ENCODE measurements at places on chromosomes 1 and 21. TPM values are rescaled to one million over a fixed set of nuclear protein-coding genes. Genes with fewer than 3 reads are reported as not detected.

The DISC1 gene
- 10.1 TPM for total RNA-seq

The RORC gene
- total RNA-seq: 0.39 TPM

The NEK2 gene
- 15.0 TPM for total RNA-seq

The STK40 gene
- 9.6 TPM for total RNA-seq

The TLR5 gene
- 1.2 TPM for total RNA-seq

The SEC16B gene
- 6.0 TPM for total RNA-seq

The COX20 gene
- total RNA-seq: 39.9 TPM

The SPRR2E gene
- total RNA-seq: not detected

The NTNG1 gene
- total RNA-seq: 2.7 TPM

The CHAF1B gene
- total RNA-seq: 4.1 TPM

The HCN3 gene
- total RNA-seq: 0.78 TPM

The CDCA8 gene
- total RNA-seq: 6.5 TPM

The RAP1GAP gene
- 0.65 TPM for total RNA-seq

The SLC6A17 gene
- total RNA-seq: 0.22 TPM

The FMO4 gene
- total RNA-seq: 15.2 TPM

The SRSF10 gene
- total RNA-seq: 129 TPM

All from articular chondrocyte of knee joint (primary cell).